MG63 (cell line): ENCODE measurements at places on chromosomes 2 and 18.

DNA sequence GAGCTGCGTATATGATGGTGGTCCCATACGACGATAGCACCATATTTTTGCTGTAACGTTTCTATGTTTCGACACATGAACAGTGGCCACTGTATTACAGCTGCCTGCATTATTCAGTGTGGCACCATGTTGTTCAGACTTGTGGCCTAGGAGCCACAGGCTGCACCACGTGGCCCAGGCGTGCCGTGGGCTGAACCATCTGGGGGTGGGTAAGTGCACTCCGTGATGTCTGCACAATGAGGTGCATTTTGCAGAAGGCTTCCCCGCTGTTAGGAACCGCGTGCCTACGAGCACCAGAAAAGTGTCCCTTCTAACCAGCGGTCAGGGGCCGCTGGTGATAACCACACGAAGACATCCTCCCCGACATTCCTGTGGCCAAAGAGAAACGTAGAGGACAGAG lies 433.7 kb upstream of the MYT1L start:
- DNase-seq = no peak

GRCh38 chr2:200189964-200190363 lies 116.5 kb upstream of the SPATS2L start:
- DNase-seq = no peak

DNA sequence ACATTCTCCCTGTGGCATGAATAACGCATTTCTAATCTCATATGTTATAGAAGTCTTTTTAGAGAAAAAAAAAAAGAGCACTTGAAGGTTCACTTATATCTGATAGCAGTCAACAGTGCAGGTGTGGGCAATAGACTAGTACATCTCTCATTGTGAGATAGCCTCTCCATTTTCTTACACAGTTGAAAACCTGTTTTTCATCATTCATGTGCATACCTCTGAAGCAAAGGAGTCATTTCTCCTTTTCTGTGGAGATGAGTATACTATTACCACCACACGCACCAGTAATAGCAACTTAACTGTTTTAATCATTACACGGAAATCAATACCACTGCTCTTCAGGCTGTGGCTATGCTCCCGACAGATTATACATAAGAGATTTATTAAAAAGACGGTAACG lies 1653.3 kb upstream of the TMEFF2 start:
- no peak for DNase-seq

DNA sequence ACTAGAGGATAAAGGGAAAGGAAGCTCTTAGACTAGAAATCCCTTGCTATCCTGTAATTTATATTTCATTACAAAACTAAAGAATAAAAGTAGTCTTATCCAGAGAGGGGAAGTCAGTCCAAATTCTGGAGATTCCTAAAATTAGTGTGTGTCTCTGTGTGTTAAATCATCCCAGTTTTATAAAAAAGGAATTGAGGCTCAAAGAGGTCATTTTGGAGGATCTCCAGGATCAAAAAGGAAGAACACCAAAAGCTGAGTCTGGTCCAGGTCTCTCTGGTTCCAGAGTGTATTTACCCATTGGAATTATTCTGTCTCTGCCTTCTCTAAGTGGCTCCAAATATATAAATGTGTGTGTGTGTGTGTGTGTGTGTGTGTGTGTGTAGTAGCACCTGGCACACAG lies 166.7 kb downstream of the NRXN1 start:
- no peak for DNase-seq

GRCh38 chr2:20349513-20349921 lies 1.1 kb downstream of the PUM2 start:
- no peak for DNase-seq

GRCh38 chr2:88857951-88858411 lies 166.5 kb downstream of the RPIA start:
- DNase-seq = peak; percentile 22

GRCh38 chr2:32007121-32007391 lies 3.8 kb downstream of the MEMO1 start:
- no peak for DNase-seq

- peak; percentile 14 for DNase-seq
These were observed 6.6 kb downstream of the ARHGAP25 start for GRCh38 chr2:68741238-68741637.

DNA sequence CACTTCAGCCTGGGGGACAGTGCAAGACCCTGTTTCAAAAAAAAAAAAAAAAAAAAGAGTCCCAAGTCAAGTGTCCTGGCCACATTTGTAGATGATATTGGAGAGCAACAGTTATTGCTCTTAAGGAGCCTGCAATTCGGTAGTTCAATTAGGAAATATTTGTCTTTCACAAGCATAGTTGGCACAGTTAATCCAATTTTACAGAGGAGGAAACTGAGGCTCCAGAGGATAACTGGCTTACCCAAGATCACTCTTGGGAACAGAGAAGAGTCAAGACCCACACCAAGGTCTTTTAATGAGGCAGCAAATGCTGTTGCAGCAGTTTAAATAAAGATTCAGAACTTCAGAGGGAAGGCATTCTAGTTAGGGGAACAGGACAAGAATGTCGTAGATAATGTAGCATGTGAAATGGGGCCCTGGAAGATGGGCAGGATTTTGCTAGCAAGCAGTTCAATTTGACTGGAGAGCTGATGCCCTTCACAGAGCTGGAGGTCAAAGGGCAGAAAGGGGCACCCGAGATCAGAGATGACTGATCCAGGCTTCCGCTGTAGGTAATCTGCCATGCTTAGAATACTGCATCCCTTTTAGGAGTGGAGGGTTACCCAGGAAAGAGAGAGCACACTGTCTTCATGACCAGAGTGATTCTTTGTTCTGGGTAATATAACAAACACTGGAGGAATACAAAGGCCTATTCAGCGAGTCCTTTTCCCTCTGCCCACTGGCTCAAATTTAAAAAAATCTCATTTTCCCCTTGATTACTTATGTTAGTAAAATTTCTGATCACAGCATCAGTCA lies 3.0 kb downstream of the NPC1 start:
- no peak for DNase-seq

DNA sequence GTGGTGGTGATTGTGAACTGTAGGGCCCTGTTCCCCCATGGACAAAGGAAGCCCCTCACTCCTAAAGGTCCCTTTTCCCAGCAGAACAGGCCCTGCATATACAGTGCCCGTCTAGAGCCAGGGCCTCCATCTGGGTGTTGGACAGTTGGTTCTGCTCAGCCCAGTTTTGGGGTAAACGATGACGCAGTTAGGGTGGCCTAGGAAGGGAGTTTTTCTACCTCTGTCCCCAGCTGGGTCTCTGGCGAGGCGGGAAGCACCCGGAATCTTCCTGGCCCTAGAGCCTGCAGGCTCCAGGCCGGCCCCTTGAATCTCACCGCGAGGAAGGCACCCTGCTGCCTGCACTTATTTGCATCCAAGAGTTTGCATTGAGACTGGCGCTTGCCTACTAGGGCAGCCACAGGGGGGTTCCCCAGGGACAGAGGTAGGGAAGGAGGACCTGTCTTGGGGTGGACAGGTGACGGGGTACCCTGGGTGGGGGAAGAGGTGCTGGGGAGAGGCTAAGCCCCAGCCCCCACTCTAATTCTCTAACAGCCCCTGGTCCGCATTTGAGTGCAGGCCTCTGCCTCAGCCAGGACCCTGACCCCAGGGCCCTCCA lies 529 bp upstream of the MTA3 start:
- peak; percentile 25 for DNase-seq

DNA sequence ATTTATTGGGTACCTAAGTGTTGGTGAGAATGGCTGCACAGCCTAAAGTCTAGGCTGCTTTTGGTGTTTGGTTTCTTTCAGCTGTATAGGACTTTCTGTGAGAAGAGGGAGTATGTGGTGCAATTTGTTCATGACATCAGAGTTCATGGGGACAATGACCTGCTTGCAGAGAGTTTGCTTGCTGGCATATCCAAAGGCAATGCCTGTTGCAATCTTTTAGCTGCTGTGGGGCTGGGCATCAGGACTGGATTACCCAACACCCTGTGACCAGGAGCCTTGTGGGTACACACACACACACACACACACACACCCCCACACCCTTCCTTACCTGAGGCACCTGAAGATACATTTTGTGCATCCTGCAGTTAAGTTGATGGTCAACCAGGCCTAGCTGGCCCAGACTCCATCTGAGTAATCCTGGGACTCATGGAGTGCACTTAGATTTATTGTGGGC lies 68.4 kb downstream of the LIPG start:
- no peak for DNase-seq

GRCh38 chr2:129611471-129611870 lies 368.0 kb upstream of the RAB6C start:
- DNase-seq = no peak

GRCh38 chr18:10860928-10861327 lies 288.4 kb downstream of the PIEZO2 start:
- peak; percentile 48 for DNase-seq

DNA sequence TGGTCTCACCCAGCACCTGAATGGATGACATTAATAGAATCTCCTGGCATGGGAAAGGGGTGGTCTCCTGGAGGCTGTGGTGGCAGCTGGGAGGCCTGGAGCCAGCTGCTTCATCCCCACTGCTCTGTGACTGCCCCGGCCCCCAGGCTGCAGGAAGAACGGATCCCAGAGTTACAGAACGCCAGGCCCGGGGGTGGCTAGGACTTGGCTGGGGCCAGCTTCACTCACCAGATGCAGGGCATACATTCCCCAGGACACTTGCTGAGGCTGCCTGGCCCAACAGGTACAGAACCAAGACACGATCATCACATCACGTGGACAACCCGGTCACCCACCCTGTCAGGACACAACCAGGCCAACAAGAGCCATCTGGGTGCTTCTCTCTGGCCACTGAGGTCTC lies 178.6 kb upstream of the SALL3 start:
- DNase-seq = no peak

DNA sequence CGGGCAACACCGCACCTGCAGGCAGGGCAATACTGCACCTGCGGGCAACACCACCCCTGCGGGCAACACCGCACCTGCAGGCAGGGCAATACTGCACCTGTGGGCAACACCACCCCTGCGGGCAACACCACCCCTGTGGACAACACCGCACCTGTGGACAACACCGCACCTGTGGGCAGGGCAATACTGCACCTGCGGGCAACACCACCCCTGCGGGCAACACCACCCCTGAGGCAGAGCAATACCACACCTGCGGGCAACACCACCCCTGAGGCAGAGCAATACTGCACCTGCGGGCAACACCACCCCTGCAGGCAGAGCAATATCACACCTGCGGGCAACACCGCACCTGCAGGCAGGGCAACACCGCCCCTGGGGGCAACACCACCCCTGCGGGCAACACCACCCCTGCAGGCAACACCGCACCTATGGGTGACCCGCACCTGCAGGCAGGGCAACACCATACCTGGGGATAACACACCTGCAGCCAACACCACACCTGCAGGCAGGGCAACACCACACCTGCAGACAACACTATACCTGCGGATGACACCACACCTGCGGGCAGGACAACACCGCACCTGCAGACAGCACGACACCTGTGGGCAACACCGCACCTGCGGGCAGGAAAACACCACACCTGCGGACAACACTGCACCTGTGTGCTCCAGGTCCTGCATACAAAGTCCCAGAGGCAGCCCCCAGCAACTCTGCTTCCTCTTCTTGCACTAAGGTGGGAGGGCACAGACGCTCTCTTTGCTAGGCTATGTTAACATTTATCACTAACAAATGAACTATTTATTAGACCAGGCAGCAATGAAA lies 57.7 kb downstream of the EIPR1 start:
- DNase-seq = no peak

DNA sequence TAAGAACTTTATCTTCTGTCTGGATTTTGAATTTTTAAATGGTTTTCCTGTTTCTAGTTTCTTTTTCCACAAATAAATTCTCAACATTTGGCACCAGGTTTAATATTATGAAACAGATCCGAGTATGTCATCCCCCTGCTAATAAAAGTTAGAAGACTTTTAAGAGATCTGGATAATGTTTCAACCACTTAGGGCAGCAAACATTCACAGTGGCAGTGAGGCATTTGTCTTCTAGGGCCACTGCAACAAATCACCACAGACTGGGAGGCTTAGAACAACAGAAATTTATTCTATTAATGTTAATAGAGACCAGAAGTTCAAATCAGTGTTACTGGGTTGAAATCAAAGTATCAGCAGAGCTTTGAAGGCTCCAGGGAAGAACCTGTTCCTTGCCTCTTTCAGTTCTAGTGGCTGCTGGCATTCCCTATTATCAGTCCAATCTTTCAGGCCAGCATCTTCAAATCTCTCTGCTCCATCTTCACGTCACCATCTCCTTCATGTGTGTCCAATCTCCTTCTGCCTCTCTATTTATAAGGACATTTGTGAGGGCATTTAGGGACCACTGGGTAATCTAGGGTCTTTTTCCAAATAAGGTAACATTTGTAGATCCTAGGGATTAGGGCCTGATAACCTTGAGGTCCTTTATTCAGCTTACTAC lies 23.4 kb downstream of the ACSL3 start:
- no peak for DNase-seq

GRCh38 chr2:49294225-49294624 lies 139.9 kb upstream of the FSHR start:
- DNase-seq = no peak

DNA sequence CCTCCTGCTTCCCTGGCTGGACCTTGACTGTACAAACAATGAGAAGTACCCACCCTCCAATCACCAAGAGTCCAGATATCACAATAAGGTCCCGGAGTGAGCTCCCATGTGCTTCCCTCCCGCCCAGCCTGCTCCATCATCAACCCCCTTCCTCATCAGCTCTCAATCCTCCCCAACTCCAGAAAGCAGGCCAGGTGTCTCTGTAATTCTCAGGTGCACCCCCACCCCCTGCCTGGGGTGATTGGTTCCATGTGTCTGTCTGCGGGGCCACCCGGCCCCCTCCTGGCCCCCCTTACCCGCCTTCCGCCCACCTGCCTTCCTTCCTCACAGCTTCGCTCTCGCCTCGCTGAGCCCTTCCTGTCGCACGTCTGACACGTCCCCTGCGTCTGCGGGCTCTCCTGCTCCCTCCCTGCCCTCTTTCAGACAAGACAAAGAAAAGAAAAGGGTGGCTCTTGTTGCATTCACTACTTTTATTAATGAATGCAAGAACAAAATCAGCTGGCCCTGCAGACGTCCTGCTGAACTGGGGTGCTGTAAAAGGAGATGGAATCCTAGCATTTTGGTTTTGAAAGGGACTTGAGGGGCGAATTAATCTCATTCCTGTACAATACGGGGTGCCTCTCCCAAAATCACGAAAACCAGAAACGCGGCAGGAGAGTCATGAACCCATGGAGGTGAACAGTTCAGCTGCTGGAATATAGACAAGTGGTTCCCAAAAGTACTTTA lies 26.5 kb upstream of the IGFBP2 start:
- no peak for DNase-seq

DNA sequence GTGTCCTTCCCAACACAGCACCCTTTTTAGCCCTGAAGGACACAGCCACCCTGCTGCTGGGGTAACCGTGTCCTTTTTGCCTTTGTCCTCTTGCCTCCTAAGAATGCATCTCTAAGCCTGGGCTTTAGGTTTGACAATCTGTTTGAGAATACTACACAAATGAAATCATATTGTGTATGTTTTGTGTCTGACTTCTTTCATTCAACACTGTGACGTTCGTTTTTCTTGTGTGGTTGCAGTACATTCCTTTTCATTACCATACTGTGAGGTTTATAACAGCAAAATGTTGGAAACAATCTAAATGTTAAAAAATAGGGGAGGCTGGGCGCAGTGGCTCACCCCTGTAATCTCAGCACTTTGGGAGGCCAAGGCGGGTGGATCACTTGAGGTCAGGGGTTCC lies 11.2 kb downstream of the ASPRV1 start:
- DNase-seq = no peak
